Left ventricle myocardium superior (tissue), 1 donor: ENCODE measurements at places on chromosomes 1 and 21.

DNA sequence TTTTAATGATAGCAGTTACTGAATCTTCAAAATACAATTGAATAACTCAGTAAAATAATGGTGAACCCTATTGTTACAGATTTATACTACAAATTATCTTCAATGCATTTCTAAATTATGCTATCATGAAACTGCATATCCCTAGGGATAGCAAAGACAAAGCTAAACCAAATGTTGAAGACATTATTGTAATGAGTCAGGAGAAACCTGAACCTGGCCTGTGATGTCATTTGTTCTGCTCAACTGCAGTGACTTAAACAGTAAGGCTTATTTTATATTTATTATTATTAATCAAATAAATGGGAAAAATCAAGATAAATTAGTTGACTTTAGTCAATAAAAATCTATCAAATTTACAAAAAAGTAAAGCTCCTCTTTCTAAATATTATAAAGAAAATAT is 100.3 kb downstream of the UCHL5 start:
- DNase-seq: no peak

- no peak for DNase-seq
These were observed 114.2 kb downstream of the ZC3H11B start for GRCh38 chr1:219498666-219499065.

- DNase-seq: no peak
These were observed 6.8 kb upstream of the ERO1B start for GRCh38 chr1:236288620-236288976.

DNA sequence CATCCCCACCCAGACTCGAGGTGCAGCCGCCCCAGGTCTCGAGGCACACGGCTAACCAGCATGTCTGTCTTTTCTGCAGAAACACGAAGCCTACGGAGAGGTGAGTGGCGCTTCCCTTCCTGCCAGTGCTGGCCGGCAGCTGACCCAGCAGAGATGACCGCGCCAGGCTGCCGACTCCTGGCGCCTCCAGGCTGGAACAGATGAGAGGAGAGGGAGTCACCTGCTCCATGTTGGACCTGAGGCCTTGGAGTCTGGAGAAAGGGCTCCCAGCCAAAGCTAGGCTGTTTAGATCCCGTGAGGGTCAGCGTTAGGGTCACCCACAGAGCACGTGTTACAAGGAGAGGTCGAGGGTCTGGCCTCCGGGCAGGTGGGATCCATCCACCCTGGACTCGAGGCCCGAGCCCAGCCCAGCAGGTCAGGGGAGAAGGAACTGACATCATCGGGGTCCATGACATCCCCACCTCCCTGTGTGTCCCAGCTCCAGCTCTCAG is 14.9 kb downstream of the COL6A2 start:
- no peak for DNase-seq

DNA sequence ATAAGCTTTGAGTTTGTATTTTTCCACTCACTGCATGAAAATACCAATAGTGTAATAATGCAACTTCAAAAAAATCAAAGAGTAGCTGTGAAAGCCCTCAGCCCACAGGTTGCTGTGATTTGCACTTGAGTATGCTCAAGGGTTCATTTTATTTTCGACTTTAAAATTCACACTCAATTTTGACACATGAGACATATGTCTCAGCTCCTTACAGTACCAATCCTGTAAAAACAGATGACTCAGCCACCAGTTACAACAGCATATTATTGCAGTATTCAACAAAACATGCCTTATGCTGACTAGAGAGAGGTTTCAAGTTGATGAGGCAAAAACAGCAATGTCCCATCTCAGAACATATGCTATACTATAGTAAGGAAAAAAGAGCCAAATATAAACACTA is 66.1 kb downstream of the CYYR1 start:
- DNase-seq: no peak

GRCh38 chr1:64348961-64349648 is 120.8 kb upstream of the CACHD1 start:
- DNase-seq: no peak

DNA sequence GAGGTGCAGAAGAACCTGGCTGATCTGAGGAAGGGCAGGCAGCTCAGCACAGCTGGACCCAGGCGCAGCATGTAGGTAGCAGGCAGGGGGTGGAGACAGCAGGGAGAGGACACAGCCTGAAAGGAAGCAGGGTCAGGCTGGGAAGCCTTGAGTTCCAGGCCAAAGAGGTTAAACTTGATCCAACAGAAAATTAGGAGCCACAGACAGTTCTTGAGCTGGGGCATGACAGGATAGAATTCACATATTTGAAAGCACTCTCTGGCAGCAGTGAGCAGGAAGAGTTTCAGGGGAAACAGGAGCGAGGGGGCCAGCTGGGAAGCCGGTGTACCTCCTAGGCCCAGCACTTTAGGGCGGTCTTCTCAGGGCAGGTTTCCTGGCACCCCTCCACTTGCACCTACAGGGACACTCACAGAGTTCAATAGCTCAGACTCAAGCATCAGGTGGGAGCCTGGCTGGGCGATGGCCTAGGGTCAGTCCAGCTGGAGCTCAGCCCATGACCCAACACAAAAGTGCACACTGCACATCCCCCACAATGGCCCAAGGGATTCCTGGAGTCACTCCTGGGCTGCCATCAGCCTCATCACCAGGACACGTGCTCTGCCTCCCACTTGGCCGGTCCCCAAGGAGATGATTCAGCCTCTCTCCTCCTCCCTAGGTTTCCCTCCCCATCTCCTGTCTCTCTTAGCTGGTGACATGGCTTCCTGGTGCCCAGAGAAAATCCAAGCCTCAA is 22.7 kb downstream of the MATN1 start:
- no peak for DNase-seq

GRCh38 chr21:38725196-38726157 is 80.3 kb upstream of the ETS2 start:
- DNase-seq: no peak

DNA sequence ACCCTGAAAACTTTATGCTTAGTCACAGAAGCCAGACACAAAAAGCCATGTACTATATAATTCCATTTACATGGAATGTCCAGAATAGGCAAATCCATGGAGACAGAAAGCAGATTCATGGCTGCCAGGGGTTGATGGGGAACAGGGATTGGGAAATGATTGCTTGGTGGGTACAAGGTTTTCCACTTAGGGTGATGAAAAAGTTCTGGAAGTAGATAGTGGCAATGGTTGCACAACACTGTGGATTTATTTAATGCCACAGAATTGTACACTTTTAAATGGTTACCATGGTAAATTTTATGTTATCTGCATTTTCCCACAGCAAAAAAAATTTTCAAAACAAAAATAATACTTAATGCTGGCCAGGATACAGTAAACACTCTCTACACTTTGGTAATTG is 40.6 kb downstream of the ENAH start:
- DNase-seq: no peak

DNA sequence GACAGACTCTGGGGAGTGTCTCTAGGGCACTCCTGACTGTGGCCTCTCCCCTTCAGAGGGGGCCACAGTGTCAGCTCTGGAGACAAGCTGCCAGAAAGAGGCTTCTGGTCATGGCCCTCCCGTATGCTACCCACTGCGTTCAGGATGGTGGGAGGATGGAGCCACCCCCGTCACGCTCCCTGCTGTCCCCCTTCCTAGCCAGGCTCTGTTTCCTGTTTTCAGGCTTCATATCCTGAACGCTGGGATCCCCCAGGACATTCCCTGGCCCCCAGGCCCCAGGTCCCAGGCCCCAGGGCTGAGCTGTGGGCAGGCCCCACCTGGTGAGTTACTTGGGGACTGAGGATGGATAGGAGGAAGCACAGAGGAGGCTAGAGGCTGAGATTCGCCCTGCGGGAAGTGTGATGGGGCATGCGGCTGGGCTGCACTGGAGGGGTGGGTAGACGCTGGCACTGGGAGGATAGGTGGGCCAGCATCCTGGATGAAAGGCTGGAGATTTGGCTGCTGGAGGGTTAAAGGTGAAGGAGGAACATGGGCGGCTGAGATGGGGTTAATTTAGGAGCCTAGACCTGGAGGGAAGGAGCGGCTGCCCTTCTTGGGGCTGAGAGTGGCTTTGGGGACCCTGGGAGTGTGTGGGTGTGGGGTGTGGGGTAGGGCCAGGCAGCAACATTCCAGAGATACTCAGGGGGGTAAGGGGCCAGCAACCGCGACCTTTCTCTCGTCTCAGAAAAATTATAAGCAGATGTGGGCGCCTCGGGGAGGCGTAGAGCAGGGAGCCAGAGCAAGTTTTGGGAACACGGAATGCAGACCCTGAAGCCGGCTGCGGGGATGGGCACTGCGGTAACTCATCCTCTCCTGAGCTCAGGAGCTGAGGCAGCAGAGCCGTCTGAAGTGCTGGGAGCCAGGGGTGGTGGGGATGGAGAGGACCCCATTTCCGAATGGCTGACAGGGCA is 8.7 kb downstream of the PEAR1 start:
- DNase-seq: no peak

DNA sequence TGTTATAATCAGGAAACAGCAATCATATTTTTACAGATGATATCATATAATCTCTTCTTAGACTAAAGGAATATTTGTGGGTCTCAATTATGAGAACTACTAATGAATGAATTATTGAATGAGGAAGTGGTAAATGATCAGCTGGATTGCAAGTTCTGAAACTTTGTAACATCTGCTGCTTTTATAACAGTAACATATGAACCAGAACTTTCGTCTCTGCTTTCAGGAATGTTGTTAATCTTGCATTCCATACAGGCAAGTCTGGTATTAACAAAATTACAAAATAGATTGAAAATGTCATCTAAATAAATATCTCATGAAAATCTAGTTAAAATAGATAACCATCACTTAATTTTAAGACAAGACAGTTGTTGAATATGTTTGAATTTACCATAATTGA is 110.5 kb upstream of the COL11A1 start:
- DNase-seq: no peak

- DNase-seq: no peak
These were observed 53.8 kb upstream of the ATP1B1 start for GRCh38 chr1:169052727-169053126.

DNA sequence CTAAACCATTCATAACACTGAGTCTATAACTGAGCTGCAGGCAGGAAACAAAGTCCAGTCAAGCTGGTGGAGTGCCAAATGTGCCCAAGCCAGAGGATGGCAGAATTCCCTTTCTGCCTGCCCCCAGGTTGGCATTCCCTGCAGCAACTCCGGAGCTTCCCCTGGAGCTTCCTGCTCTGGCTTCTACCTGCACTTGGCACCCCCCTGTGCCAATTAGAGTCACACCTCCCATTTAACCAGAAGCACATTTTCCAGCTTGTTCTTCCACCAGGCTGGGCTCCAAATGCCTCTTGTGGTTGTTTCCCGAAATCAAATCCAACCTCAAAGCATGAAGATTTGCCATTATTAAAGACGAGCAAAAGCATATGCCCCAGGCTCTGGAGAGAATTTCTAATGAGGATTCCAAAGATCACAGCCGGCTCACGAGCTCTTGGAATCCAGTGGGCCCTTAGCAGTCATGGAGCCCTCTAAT is 294.5 kb downstream of the RRAGC start:
- no peak for DNase-seq

DNA sequence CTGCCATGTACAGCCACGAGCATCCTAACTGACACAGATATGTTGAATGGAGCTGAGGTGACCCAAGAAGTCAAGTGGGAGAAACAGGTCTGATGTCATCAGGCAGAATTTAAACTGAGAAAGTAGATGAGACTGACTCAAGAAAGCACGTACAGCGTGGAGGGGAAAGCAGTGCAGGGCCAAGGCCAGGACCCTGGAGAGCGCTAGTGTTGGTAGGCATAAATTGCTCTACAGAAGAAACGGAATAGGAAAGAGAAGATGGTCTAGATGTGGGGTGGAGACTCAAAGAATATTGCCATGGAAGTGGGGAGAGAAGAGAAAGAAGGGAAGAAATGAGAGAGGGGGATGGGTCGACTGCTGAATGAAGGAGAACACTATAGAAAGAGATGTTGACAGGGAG is 45.3 kb upstream of the GJB5 start:
- no peak for DNase-seq

- DNase-seq: no peak
These were observed 26.3 kb downstream of the SYDE2 start for GRCh38 chr1:85174503-85174902.

- no peak for DNase-seq
These were observed 41.7 kb downstream of the COQ8A start for GRCh38 chr1:226981838-226982237.

DNA sequence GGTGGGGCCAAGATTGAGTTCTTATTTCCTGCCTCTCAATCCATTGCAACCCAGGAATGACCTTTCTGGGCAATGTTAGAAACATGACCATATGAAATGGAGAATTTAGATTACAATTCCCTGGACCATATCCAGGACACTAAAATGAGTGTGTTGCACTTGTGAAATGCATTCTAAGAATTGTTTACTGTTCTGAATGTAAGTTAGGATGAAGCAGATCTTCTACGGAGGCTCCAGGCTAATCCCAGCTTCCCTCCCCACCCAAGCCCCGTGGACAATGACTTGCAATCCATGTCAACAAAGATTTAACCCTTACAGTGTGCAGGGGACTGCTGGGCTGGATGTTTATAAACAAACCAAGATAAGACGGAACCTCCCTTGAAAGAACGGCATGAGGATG is 31.7 kb upstream of the HAO2 start:
- no peak for DNase-seq

GRCh38 chr1:6743189-6744101 is 41.8 kb upstream of the CAMTA1 start:
- DNase-seq: peak; percentile 53

- DNase-seq: no peak
These were observed 7.9 kb downstream of the SELE start for GRCh38 chr1:169725930-169726329.

DNA sequence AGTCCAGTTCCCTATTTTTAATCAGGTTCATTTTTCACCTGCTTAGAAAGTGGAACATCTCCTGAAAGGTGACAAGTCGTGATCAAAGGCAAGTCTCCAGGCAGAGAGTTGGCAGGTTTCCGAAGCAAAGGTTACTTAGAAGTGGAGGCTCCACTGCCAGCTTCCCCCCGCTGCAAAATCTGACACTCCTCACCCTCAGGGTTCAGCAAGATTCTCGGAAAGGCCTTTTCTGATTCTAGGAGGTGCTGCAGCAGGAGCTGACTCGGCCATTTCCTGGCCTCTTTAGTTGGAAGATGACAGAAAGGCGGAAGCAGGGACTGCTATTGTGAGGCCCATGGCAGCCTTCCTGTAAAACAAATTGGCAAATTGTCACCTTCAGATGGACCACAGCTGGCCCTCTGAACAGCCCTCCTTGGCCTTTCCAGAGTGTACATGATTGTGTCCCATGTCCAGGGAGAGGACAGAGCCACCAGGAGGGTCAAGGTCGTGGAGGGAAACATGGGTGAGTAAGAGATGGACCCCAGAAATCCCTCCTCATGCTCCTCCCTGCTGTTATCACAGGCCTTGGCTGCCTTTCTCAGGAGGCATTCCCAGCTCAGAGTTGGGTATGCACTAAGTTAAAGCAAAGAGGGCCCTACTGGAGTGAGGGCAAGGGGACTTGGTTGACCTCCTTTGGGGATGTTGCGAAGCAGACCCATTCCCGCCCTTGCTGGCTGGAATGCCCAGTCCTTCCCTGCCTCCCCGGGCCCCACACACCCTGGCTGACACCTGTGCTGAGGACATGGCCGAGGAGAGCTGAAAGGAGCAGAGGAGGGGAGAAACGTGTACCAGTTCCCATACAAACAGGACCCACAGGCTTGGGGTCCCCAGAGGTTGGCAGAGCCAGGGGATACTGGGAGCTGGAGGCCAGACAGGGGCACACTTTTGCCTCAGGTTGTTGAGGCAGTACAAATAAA is 115.5 kb upstream of the IRF2BP2 start:
- peak; percentile 51 for DNase-seq

GRCh38 chr1:154923695-154924094 is 12.8 kb downstream of the PMVK start:
- no peak for DNase-seq
